ENCODE measurements at places on chromosomes 7 and 10.

GRCh38 chr10:37803269-37803668 is 54.1 kb downstream of the ZNF248 start:
- no peak for DNase-seq

DNA sequence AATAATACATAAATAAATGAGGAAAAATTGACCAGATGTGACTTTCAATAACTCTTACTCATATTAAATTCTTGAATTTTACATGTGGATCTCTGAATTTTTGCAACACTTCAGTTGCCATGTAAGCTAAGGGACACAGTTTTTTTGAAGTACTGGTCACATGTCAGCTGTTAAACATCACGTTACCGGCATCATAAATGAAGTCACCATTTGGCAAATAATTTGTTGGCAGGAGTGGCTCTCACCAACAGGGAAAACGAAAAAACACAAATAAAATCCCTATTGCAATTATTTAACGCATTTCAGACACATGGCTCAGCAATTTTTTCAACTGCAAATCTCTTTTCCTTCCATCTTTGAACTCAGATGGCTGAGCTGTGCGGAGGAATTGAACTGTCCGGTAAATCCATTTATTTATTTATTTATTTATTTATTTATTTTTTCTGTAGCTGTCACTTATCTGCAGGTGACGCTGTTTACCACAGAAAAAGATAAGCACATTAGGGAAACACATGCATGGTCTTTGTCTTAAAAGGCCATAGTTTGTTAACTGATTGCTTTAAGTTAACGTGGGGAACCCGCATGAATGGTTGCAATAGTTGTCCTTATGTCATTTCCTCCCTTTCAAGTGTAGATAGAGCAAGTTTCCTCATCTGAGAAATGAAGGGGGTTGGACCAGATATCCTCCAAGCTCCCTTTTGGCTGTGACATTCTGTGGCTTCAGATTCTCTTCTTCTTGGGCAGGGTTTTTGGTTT is 64.7 kb upstream of the JAZF1 start:
- no peak for DNase-seq

DNA sequence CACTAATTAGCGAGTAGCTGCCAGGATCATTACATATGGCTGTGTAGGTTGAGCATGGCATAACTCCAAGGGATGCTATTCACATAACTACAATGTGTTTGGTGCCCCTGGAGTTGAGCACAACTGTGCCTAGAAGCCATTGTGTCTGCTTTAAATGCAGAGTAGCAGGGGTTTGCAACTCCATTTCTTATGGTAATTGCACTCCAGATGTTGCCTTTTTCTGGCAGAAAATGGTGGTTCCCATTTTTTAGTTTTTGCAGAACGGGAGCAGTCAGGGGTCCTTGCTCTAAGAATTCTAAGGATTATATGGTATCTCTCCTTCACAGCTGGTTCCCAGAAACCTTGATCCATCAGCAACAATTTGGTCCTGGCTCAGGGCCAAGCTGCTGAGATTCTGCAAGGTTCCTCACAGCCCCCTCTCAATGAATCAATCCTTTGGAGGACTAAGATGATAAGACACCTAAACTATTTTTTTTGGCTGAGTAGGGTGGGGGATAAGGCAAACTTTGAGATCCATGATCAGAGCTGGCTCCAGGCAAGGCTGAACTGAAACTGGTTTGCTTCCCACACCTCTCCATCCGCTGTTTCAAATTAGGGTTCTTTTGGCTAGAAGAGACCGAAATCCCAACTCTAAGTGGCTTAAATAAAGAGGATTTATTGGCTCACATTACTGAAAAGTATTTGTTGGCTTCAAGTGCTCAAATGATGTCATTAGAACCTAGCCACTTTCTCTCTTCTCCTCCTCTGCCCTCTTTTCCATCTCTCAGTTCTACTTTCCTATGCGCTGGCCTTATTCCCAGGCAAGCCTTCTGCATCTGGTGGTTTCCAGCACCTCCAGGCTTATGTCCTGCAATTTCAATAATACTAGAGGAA is 97.5 kb upstream of the CCDC6 start:
- DNase-seq: no peak

- no peak for DNase-seq
Measured at GRCh38 chr10:60549686-60550085, 160.0 kb upstream of the ANK3 start.

GRCh38 chr7:2572101-2572842 is 13.5 kb downstream of the IQCE start:
- peak; percentile 13 for DNase-seq

- no peak for DNase-seq
Measured at GRCh38 chr10:129767751-129768150, 196.3 kb downstream of the EBF3 start.

DNA sequence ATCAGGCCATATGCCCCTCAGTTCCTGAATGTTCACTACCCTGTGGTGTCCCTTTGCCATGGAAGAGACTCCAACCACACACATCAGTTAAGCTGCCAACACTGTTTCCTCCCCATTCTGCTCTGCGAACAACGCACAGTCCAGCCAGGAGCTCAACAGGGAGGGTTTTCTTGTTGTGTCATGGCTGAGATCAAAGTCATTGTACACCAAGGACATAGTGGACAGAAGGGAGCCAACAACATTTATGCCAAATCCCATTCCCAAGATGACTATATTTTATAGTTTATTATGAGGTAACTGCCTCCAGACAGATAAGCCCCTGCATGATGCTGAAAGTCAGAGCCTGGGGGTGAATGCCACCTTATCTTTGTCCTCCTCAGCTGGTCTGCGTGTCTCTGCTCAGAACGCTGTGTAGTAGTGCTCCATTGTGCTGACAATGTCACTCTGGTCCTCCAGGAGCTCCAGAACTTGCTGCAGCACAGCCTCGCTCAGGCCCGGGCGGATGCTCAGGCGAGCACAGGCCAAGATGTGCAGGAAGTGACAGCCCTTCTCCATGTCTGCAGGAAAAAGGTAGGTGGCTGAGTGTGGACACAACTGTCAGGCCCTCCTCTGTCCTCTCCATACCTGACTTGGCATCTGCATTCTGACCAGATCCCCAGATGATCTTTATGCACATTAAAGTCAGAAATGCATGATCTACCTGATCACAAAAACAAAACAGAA is 27.1 kb upstream of the SH3PXD2A start:
- no peak for DNase-seq

GRCh38 chr7:149796287-149796860 is 23.0 kb upstream of the ZNF467 start:
- no peak for DNase-seq

- DNase-seq: no peak
Measured at GRCh38 chr10:8543361-8544056, 489.0 kb downstream of the GATA3 start.

DNA sequence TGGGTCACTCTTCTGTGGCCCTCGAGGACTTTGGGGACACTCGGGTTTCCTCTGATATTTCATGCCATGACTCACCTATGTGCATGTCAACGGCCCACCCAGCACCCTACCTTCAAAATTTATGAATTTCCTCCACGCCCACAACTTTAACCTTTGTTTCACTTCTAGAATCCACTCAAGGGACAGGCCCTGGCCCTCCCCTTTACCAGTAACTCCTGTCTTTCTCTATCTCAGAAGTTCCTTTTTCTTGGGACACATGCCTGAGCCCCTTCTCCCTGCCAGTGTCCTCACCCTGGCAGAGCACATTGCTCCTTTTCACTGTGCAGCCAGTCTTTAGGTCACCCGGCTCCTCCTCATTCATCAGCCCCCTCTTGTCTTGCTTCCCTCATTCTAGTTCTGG is 282.5 kb upstream of the KLF6 start:
- DNase-seq: peak; percentile 33

DNA sequence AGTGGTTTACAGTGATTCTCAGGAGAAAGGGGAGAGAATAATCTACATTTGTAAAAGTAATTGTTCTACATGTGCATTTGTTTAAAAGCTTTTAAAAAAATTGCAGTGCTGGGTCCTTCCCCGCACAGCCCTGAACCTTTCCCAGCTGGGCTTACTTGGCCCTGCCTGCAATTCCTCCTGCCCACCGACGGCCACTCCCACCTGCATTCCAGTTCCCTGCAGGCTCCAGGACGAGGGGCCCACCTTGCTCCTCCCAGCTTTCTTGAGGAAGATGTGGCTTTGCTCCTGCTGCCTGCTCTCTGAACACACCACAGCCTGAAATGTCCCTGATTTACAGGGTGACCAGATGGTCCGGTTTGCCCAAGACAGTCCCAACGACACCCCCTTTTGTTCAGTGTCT is 222.7 kb downstream of the PRPF18 start:
- no peak for DNase-seq

DNA sequence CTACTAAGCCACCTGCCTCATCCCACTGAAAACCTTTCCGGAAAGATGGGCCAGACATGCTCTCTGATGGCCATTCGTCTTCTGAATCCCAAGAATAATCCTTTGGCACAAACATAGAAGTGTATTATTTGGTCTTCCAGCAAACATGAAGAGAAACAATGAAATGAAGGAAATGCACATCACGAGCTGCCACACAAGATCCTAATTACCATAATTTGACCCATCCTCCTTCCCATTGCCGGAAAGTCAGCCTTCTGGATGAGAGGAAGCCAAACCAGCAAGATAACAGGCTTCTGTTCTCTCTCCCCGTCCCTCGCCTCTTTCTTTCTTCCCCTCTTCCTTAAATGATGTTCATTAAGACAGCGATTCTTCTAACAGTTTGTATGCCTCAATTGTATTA is 218.9 kb upstream of the KMT2E start:
- no peak for DNase-seq

GRCh38 chr7:28729727-28730126 is 228.4 kb downstream of the TRIL start:
- DNase-seq: no peak

- no peak for DNase-seq
Measured at GRCh38 chr7:159212226-159212625, 67.6 kb upstream of the VIPR2 start.

DNA sequence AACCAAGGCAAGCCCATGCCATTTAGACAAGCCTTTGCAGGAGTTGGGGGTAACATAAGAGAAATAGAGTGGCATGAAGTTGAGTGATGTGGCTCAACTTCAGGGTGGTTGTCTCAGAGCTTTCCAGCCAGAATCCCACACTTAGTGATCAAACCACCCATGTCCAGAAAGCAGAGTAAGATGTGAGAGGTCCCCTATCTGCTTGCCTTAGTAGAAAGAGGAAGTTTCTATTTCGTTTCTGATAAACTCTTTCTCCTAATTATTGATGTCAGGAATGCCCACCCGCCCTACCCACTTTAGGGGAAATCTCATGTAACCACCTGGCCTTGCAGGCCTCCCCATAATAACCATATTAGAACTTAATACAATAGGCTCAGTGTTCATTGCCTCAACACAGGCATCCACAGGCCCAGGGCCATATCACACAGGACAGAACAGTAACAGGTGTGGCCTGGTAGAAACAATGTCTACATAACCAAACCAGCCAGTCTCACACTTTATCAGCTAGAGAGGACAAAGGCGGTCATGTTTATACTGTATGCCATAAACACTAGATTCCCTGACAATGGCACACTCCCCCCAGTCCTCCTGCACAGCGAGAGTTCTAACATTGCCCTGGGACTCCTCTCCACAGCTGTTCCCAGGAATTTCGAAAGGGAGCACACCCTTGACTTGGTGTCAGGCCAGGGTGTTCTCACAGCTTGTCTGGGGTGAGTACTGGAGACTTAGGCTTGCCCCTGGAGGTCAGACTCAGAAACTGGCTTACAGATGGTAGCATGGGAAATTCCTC is 364.4 kb downstream of the CXCL12 start:
- no peak for DNase-seq

GRCh38 chr7:100887516-100888290 is 1.8 kb downstream of the UFSP1 start:
- peak; percentile 50 for DNase-seq

DNA sequence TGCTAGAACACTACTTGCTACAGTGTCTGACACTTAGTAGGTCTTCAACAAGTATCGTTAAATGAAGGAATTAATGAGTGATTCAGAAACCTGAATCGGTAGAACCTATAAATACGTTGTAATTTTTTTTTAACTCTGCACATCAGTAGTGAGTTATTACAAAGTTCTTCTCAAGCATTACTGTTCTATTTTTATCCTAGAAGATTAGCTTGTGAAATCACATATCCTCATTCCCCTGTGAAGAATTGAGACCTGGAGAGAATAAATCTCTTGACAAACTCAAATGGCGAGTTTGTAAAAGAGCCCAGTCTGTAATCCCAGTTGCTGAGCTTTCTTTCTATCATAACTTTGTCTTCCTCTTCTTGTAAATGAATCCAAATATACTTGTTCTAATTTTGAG is 34.7 kb downstream of the HYAL4 start:
- no peak for DNase-seq

GRCh38 chr10:124740369-124741280 is 3.6 kb downstream of the FAM53B start:
- DNase-seq: no peak

DNA sequence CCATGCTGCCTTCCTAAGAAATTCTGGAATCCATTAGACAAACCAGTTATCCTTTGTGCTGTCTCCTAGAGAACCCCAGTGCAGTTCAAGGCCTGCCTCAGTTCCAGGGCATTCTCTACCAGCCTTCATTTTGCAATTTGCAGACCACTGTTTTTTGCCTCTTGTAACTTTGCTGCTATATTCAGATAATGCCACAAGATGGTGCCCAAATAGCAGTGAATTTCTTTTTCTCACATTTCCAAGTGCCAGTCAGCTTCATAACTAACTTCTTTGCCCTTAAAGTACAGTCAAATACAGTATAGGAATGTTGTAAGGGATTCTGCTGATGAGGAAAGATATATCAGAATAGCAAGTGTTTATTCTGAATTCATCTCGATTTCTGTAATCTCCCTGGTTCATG is 25.2 kb downstream of the LOXL4 start:
- no peak for DNase-seq

DNA sequence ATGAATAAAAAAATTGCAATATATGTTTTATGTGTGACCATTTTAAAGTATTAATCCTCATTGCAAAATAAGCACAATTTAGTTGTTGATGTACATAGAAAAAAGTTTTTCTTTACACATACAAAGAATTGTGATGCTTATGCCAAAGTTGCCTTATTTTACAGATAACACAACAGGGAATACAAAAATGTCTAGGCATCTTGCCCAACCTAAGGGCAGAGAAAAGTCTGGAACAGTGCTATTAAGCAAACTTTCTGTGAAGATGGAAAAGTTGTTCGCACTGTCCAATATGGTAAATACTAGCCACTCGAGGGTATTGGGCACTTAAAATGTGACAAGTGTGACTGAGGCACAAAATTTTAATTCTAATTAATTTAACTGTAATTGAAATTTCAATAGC is 190.2 kb upstream of the HGF start:
- DNase-seq: no peak

GRCh38 chr7:35819954-35820703 is 19.3 kb downstream of the SEPTIN7 start:
- no peak for DNase-seq

DNA sequence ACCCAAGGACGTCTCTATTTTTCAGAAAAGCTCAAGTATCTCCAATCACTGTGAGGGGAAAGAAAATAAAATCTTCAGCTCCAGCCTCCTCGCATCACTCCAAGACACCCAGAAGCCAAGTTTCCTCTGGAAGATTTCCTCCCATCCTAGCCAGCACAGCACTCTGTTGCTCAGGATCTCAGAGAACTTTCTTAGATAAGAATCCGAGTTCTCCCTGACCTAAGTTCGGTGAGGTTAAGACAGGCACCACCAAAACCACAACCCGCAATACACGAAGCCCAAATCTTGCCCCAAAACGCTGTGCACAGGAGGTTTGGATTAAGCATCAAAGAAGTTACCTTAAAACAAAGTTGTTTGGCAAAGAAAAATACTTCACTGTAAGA is 4.2 kb downstream of the FAM53B start:
- no peak for DNase-seq

Measured in activated naive CD4-positive, alpha-beta T cell treated with Interleukin-2 at 50 U/mL for 16 hours (primary cell).